Erythroblast (primary cell): ENCODE measurements at places on chromosomes 2 and 18.
A peak's percentile ranks its signal among the peaks of the same experiment; 100 is the strongest.

GRCh38 chr2:86645752-86646151 is 22.1 kb upstream of the RNF103 start:
- no peak for DNase-seq

- DNase-seq = no peak
Measured at GRCh38 chr2:236758406-236758805, 188.8 kb downstream of the ACKR3 start.

DNA sequence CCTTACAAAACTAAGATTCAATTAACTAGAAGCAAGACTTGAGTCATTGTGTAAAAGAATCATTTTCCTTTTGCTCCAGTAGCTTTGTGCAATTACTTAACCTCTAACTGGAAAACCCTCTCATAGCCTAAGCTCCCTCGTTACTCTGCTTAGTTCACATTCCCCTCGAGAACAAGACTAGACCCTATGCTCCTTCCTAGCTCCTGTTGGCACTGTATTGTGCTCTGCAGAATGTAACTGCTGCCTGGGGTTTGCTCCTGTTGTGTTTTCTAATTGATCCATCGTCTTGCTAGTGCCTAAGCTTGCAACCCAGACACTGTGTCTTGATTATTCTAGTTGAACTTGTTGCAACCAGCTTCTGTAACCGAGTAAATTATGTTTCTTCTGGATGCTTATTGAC is 347.0 kb downstream of the ZNF804A start:
- DNase-seq = no peak

DNA sequence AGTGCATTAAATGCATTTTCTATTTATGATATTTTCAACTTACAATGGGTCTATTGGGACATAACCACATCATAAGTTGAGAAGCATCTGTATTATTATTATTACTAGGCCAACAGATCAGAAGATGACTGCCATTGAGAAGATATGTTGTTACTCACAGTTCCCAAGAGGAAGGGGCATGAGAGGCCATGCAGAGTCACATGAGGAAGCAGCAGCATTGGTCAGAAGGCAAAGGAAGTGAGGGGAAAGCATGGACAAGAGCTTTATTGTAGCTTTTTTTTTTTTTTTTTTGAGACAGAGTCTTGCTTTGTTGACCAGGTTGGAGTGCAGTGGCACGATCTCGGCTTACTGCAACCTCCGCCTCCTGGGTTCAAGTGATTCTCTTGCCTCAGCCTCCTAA is 66.2 kb upstream of the LCLAT1 start:
- DNase-seq = no peak

DNA sequence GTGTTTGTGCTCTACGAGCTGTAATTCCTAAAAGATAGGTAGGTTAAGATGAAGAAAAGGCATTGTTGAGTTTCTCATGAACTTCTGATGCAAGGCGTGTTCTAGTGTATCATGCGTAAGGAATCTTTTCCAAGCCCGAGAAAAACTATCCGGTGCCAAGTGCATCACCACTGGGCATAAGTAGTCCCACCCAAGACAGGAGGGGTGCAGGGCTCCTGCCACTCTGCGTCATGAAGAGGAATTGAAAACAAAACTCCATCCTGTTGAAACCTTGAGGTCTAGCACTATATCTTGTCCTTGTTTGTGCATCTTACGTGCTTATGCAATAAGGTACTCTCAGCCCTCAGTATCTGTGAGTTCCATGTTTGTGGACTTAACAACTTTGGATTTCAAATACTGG is 45.7 kb downstream of the RAB31 start:
- no peak for DNase-seq

GRCh38 chr18:48987821-48988220 is 37.1 kb upstream of the SMAD7 start:
- DNase-seq = no peak

GRCh38 chr2:166337932-166338331 is 37.8 kb downstream of the SCN9A start:
- DNase-seq = peak; percentile 51

- DNase-seq = no peak
Measured at GRCh38 chr2:109455731-109456691, 157.8 kb downstream of the SEPTIN10 start.

DNA sequence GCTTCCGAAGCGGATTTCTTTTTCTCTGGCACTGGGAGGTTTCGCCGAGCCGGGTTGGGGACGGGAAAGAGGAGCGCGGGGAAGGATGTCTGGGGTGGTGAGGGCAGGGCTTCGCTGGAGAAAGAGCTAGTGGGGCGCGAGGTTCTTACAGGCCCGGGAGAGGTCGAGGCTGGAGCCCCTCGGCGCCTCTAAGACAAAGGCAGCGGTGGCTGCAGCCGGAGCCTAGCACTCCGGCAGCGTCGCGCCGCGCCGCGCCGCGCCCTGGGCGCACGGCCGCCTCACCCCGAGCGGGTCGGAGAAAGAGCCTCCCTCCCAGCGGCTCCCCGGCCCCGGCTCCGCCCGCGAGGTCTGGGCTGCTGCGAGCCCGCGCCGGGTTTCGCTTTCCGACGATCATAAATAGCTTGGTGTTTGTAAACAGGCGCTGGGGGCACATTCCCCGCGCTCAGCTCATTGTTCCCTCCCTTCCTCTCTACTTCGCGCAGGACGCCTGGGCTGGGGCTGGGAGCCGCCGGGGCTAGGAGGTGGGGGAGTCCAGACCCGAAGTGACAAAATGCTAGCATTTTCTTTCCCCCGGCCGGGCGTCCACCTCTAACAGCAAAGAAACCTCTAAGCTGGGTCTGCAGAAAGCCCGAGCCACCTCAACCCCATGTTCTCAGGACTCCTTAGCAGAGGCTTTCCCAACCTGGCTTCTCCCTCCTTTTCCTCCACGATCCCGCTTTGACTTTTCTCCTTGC is 813 bp upstream of the MEIS1 start:
- DNase-seq = peak; percentile 58

DNA sequence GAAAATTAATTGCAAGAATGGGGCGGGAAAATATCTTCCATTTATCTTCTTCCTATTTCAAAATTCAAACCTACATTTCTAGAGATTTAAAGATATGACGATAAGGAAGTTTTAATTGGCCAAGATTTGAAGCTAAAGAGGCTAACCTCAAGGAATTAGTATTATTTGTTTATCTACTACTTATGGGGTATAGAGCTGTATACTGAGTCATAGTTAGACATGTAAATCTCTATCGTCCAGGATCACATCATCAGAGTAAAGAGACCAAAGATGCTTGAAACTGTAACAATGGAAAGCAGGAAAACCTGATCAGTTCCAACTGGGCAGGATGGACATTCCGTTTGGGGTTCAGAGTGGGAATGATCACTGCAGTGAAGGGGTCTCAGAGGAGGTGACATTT is 95.2 kb upstream of the KLF7 start:
- no peak for DNase-seq

GRCh38 chr2:16561676-16562075 is 104.0 kb downstream of the CYRIA start:
- DNase-seq = no peak

DNA sequence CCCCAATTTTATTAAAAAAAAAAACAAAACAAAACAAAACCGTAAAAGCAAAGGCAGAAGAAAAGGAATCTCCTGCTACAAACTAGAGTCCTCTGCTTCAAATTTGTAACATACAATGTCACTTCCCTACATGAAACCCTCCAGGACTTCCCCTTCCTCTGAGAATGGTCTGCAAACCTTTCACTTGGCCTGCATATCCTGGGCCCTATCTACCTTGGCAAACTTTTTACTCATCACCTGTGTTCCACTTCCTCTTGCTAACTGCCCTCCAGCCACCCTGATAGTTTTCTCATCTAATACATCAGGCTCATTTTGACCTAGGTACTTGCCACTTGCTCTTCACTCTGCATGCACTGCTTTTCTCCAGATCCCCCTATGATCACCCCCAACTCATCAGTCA is 255.5 kb downstream of the ETAA1 start:
- no peak for DNase-seq

DNA sequence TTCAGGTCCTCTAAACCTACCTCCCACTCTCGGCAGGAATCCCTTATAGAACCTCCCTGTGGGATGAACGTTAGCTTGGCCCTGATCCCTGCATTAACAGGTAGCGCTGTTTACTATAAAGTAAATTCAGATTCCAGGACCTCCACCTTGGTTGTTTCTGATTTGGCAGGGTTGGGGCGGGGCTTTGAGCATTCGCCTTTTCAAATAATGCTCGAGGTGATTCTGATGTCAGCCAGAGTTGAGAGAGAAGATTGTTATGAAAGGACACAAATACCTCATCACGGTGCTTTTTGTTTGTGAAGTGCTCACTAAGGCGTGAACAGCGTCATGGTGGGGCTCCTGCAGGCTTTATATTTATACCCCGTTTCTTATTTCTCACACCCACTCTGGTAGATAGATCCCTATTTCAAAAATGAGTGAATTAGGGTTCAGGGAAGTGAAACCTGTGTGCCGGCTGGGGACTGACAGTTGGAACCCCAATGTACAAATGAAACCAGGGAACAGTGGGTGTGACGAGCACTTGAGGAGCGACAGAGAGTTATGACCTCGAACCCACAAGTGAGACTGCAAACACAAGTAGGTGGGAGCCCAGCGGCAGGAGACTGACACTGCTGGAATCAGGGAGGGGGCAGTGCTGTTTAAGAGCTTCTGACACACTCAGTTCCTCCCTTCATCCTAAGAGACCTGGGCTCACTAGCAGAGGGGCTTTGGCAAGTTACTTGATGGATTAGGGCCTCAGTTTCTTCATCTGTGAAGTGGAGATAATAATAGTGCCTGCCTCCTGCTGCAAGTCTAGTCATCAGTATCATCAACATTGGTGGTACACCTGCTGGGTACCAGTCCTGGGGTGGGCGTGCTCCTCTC is 14.2 kb upstream of the CXCR4 start:
- no peak for DNase-seq
